BJ (cell line): ENCODE measurements at places on chromosomes 11 and 22. TPM values are rescaled to one million over a fixed set of nuclear protein-coding genes. Genes with fewer than 3 reads are reported as not detected.

The MS4A3 gene
- not detected in 2 replicates for polyA plus RNA-seq

The ADSL gene
- 115 and 119 TPM in 2 replicates for polyA plus RNA-seq

The CBL gene
- 9.3 and 11.4 TPM in 2 replicates for polyA plus RNA-seq

The C11orf21 gene
- not detected in 2 replicates for polyA plus RNA-seq

The DBX1 gene
- polyA plus RNA-seq, result not detected in 2 replicates

The OR5B21 gene
- polyA plus RNA-seq, result not detected in 2 replicates

The TNNT3 gene
- polyA plus RNA-seq, result not detected in 2 replicates

The GALNT18 gene
- 2.3 and 4.1 TPM in 2 replicates for polyA plus RNA-seq

The ROM1 gene
- 2.1 and 2.2 TPM in 2 replicates for polyA plus RNA-seq

DNA sequence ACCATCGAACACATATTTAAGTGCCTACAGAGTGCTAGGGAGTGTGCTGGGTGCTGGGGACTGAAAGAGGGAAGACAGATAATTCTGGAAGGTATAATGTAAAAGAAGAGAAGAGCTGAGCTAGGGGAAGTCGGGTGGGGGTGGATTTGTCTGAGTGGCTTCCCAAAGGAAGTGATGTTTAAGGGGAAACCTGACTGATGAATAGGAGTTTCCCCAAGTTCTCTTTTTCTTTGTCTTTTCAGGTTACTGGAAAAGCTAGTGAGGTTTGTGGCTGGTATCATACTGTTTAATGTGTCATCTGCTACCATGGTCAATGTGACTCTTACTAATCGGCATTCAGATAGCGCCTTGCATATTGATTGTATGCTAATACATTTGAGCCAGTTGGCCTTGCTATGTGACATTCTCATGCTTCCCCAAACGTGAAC, 151.6 kb upstream of the MTMR2 start:
- DNase-seq, result no peak

DNA sequence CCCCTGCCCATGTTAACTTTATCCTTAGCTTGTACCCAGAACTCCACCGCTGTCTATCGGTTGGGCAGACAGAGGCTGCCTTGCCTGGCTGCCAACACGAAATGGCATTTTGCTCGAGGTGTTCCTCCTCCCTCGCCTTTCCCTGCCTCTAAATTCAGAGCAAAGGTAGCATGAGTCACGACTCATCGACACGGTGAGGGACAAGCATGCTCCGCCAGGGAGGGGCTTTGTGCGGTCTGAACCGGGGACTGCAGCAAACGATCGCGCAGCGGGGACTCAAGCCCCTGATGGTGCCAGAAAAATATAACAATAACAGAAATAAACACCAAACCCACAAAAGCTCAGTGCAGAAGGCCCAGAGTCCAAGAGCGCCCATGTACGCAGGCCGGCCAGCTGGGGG, 52.3 kb downstream of the RTL6 start:
- no peak for DNase-seq

DNA sequence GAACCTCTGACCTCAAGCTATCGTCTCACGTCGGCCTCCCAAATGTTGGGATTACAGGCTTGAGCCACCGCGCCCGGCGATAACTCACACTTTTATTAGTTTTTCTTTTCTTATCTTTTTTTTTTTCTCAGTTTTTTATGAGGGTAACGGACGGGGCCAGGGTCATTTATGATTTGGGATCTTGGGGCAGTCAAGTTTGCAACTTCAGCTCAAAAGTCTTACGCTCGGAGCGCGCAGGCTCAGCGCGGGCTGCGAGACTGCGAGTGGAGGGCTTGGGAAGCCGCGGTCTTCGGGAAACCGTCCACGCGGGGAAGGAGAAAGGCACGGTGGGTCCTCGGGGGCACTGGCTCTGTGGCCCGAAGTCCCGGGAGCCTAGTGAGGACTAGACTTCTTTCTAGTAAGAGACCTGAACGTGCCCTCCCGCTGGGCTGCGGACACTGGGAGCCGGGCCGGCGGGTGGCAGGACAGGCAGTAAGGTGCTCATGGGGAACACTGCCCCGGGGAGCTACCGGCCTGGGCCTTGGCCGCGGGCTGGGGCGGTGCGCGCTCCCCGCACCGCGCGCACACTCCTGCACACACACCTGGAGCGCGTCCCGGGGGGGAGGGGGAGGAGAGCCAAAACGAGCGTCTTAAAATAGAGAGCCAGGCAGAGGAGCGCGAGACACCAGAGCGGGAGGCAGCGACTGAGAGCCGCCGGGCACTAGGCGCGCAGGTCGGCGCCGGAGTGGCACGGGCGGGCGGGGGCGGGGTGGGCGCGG, 476 bp upstream of the BARX2 start:
- DNase-seq, result no peak

GRCh38 chr11:8766043-8766987, 83.7 kb downstream of the RPL27A start:
- no peak for DNase-seq

GRCh38 chr22:37930952-37931440, 22.4 kb downstream of the C22orf23 start:
- DNase-seq, result no peak

- DNase-seq, result no peak
These were observed 13.5 kb downstream of the MS4A6A start for GRCh38 chr11:60169264-60169915.

GRCh38 chr11:130606178-130606577, 157.7 kb downstream of the ADAMTS15 start:
- no peak for DNase-seq

DNA sequence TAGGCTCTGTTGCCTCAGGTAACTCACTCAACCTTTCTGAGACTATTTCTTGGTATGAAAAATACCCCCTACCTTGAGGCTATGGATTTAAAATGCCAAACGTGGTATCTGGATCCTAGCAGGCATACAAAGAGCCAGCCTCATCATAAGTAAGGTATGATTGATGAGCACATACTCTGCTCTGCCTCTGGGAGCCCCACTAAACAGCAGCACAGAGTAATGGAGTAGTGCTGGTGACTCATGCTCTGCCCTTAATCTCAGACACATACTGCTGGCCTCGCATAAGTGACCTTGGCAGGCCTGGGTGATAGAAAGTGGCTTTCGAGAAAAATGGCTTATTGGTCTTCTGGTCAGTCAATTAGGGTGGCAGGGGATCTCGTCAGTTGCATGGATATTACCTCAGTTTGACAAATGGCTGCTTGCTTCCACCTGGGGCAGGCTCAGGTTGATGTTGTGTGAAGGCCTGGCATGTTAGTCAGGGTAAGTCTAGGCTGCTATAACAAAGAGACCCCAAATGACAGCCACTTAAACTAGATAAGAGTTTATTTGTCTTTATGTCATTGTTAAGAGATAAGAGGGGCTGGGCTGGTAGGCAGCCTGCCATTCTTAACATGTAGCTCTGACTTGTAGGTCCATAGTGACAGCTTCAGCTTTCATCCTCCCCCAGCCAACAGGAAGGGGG, 15.2 kb upstream of the SLC6A5 start:
- DNase-seq, result no peak

DNA sequence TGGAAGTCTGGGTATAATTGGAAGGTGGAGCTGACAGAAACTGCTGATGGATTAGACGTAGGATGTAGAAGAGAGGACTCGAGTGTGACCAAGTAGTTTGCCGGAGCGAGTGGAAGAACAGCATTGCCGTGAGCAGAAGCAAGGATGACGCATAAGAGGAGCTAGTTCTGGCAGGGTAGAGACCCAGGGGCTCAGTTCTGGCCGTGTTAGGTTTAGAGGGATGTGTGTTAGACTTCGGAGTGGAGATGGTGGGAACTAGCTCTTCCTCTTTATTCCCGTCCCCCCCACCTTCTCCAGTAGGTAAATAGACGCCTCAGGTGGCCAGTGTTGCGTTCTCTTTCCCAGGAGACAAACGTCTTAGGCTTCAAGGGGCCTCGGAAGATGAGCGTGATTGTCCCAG, 19.1 kb downstream of the TUB start:
- DNase-seq, result no peak

GRCh38 chr22:36853407-36854099, 7.3 kb upstream of the NCF4 start:
- no peak for DNase-seq

GRCh38 chr22:46774253-46774979, 12.0 kb downstream of the TBC1D22A start:
- no peak for DNase-seq

DNA sequence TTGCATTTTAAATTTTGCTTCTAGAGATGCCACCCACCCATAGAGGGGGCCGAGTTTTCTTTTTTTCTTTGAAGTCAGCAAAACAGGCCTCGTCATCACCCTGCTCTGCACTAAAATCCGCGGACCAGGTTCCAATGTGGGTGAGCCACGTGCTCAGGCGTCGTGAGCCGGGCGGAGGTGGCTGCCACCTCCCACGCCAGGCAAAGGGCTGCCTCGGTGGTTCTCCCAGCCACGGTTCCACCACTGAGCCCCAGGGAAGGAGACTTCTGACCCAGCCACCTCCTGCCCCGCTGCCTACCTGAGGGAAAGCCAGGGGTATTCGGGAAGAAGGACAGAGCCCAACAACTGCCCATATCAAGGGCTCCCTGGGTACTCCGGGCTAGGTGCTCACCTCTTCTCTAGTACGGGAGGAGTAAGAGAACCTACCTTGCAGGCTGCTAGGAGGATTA, 45.3 kb downstream of the MN1 start:
- no peak for DNase-seq

- DNase-seq, result no peak
These were observed 36.8 kb upstream of the SLC25A1 start for GRCh38 chr22:19215360-19215759.

- DNase-seq, result no peak
These were observed 12.8 kb downstream of the GGT5 start for GRCh38 chr22:24232124-24232523.

DNA sequence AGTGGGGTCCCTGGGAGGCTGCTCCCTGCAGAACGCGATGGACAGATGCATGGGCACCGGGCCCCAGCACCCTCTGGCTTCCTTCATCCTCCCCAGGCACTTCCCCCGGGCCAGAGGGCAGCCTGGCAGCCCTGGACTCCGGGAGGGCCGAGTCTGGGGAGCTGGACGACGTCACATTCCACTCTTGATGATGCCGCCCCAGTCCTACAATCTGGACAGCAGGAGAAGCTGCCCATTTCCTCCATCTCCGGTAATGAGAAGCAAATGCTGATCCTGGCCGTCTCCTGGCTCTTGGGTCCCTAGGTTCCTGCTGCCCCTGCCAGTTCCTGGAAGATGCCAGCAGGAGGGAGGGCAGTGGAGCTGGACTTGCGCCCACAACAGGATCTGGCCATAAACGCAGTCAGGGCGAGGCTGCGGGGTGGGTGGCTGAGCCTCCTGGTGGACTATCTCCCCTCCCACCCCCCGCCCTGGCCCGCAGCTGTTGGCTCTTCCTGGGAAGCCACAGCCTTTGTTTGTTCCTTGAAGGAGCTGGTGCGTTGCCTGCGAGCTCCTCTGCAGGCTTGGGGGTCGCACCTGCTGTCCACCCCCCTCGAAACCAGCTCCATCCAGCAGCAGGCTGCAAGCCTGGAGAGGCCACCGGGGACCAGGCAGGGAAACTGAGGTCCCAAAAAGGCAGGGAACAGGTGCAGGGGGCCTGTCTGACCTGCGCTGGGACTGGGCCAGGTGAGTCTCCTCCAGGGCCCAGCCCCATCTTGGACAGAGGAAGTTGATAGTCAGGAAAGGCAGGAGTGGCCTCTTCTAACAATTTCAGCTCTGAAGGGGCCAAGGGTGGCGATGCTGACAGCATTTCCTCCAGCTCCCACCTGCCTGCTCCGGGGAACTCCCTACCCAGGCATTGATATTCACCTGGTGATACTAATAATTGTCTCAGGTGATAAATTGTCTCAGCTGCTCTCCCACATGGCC, 17.9 kb upstream of the MUC6 start:
- no peak for DNase-seq

DNA sequence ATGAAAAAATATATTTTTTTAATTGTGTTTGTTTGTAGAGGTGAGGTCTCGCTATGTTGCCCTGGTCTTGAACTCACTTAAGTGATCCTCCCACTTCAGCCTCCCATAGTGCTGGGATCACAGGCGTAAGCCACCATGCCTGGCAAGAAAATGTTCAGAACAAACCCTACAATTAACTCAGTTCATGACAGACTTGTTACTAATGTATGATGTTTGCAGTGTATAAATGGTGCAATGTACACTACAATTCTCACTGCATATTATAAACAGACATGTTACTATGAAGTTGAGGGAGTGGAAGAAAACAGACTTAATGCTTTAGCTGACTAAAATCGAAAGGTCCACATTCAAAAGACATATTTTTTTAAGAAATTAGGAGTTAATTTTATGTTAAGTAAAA, 59.0 kb downstream of the SIK3 start:
- no peak for DNase-seq

GRCh38 chr22:26977741-26978376, 320.5 kb downstream of the MIAT start:
- no peak for DNase-seq

DNA sequence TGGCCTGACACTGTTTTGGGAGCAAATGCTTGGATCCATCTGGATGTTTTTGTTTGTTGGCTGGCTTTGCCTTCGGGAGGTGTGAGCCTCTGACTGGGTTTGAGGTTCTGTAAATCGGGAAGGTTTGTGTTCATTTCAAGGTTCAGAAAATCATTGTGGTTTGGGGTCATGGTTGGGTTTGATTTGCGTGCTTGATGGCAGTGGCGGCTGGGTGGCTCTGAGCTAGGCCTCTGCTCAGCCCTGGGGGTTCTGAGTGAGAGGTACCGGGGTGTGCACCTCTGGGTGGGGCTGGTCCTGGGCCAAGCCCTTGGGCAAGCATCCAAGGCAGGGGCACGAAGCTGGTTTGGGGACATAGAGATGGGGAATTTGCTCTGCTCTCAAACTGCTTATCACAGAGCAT, 37.0 kb upstream of the ALX4 start:
- DNase-seq, result no peak

- no peak for DNase-seq
These were observed 21.6 kb upstream of the TMA7B start for GRCh38 chr22:39938509-39939111.

DNA sequence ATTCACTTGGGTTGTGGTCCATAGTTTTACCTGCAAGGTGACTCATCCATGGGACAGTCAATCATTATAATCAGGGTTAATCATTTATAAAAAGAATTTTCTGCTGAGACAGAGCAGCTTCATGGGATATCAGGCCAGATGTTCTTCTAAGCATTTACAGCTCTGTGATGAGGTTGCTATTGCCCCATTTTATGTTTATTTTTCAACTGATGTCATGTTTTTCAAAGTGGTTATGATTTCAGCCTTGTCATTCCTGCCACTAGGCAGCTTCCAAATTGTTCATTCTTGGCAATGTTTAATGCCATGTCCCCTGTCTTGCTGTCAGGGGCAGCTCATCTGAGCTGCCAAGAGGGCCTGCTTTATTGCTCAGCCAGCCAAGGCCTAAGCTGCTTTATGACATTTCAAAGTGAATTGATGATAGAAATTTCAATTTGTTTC, 35.9 kb upstream of the ZBED5 start:
- DNase-seq, result no peak

GRCh38 chr11:71420455-71421241, 27.5 kb downstream of the DHCR7 start:
- DNase-seq, result no peak

GRCh38 chr11:117919341-117919740, 9.9 kb downstream of the TMPRSS13 start:
- DNase-seq, result no peak
